Stimulated activated CD8-positive, alpha-beta memory T cell treated with anti-CD3 and anti-CD28 coated beads, Interleukin-2, amount 100 ng/mL, for 1 hour (primary cell): ENCODE measurements at places on chromosomes 2 and 18.

GRCh38 chr2:202450785-202451184, 74.7 kb downstream of the BMPR2 start:
- no peak for DNase-seq

- DNase-seq, result no peak
These were observed 650.1 kb downstream of the SLC4A3 start for GRCh38 chr2:220277445-220277975.

GRCh38 chr2:207483066-207483465, 46.7 kb upstream of the CREB1 start:
- DNase-seq, result no peak

DNA sequence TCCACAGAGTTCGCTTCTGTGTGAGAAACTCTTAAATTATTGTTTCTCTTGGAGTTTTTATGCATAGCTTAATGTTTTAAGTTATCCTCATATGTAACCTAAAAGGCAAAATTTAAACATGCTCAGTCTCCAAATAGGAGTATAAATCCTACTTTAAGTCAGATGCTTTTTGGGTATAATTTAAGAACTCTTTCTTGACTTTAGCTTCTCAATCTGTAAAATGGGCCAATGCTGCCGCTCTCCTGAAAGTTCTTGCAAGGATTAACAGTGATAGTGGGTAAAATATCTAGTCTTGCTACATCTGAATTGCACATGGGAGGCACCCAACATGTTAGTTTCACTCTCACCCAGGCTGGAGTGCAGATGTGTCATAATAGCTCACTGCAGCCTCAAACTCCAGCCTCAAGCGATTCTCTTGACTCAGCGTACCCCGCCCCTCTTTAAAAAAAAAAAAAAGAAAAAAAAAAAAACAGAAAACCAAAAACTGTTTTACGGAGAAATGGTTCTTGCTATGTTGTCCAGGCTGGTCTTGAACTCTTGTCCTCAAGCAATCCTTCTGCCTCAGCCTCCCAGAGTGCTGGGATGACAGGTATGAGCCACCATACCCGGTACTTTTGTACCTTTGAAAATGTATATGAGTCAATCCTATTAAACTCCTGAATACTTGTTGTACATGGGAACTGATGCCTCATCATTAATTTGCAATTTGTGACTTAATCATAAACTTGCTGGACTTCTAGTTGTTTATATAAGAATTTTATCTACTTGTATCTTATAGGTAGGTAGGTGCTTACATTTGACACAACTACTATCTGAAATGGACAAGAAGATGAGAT, 1.8 kb downstream of the FBXO48 start:
- DNase-seq, result no peak

- no peak for DNase-seq
These were observed 35.4 kb upstream of the MPPE1 start for GRCh38 chr18:11943551-11943950.

DNA sequence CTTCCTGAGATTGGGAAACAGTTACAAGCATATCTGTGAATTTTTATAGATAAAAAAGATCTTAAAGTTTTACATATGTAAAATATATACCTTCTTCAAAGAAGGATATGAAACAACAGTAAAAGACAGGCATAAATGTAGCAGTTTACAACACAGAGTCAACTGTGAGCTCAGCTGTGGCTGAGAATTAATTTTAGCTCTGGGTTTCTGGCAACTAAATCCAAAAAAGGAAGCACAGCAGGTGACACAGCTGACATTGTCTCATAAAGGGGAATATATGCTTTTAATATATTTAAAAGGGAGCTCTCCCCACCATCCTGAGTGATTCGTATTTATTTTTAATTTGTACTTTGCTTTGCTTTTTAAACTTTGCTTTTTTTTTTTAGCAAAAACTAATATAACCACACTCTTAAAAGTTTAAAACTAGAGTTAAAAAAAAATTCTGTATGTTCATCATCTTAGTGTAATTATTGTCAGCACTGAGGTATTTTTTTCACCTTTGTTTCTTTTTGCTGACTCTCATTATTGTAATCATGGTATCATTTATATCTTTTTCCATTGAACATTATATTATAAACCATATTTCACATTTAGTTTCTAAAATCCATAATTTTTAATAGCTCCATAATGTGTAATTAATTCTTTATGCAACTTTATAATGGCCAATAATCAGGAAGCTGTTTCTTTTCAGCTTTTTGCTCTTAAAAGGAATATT, 6.7 kb downstream of the TUBB6 start:
- DNase-seq, result no peak
